Stimulated activated CD4-positive, alpha-beta T cell treated with anti-CD3 and anti-CD28 coated beads, Interleukin-12 subunit alpha, Interleukin-12 subunit beta, amount 100 ng/mL, for 24 hours (primary cell): ENCODE measurements at places on chromosomes 12 and 14.

DNA sequence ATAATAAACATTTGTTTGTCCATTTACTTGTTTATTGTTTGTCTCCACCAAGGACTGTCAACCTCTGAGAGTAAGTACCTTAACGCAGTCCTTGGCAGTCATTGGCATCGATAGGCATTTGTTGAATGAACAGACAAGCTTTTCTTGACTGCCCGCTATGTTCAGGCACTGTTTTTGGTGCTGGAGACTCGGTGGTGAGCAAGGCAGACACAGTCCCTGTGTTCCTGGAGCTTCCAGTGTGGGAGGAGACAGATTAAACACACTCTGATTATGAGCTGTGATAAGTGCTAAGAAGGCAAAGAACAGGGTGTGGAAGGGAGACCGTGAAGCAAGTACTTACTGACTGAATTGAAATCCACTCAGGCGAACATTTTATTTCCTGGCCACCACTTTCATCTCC lies 1.2 kb downstream of the ATP6V0A2 start:
- DNase-seq = no peak

- DNase-seq = no peak
Measured at GRCh38 chr12:6784296-6784695, 5.0 kb upstream of the CD4 start.

- DNase-seq = no peak
Measured at GRCh38 chr12:18411453-18411852, 150.1 kb downstream of the PIK3C2G start.

GRCh38 chr14:72177251-72177650 lies 245.0 kb downstream of the RGS6 start:
- DNase-seq = no peak

DNA sequence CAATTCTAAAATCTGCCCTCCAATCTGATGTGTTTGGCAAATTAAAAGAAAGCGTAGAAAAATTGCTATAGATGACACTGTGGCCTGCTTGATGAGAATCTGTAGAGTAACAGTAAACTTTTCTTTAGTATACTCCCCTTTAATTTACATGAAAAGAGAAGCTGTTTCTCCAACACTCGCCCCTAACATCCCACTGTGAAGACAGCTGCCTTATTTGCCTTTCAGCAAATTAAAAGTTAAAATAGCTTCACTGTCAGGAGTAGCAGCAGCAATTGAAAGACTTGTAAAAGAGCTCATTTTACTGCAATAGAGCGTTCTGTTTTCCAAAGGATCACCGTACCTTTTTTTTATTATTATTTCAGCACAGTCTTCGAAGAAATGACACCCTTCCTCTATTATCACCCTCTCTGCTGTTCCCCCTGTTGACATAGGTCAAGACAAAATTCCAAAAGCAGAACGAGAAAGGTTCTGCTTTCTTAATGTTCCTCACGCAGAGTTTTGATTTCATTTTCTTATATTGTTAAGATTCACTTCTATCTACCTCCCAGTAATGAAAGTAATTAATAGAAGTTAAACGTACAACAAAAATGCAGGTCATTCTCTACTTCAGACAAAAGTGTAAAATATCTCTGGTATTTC lies 153.5 kb upstream of the USP15 start:
- DNase-seq = no peak

DNA sequence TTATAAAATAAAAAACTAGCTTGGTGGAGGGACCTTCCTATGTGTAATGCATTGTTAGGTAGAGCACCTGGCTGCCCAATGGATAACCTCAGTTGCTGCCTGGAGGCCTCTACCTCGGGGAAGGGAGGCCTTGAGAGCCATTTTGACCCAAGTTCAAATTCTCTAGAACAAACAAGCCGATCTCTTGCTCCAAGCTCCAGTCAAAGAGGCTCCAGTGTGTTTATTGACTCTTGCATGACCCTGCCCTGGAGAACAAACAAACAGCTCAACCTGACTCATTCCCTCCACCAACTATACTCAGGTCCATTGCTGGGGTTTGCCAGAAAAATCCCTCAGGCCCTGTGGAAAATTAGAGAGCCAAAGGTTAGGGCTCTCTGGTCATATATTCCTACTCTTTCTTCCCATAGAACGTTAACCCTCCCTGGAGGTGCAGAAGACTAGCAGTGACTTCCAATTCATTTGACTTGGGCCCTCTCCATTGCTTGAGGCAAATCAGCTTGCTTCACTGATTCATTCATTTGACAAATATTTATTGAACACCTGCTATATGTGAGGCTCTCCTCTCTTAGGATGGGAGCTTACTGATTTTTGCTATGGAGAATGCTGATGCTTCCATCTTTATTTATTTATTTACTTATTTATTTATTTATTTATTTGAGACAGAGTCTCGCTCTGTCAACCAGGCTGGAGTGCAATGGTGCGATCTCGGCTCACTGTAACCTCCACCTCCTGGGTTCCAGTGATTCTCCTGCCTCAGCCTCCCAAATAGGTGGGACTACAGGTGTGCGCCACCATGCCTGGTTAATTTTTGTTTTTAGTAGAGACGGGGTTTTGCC lies 73.7 kb upstream of the CISTR start:
- no peak for DNase-seq

- DNase-seq = no peak
Measured at GRCh38 chr14:67167420-67168109, 21.7 kb upstream of the GARIN2 start.

GRCh38 chr12:70330158-70330557 lies 35.9 kb upstream of the KCNMB4 start:
- DNase-seq = no peak

DNA sequence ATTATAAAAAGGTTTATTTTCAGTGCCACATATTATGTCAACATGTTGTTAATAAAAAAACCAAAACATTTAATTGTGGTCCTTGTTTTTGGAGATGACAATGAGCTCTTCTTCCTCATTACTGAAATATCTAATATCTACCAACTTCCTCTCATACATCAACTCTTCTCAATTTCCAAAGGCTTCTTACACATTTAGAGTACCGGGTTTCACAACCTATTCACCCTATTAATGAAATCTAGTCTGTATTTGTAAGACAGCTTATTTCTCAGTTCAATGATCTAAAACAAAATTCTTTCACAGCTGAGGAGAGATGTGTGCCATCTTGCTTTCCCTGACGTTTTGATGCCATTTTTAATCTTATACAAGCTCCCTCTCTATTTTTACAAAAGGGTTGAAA lies 14.5 kb downstream of the NRDE2 start:
- no peak for DNase-seq

DNA sequence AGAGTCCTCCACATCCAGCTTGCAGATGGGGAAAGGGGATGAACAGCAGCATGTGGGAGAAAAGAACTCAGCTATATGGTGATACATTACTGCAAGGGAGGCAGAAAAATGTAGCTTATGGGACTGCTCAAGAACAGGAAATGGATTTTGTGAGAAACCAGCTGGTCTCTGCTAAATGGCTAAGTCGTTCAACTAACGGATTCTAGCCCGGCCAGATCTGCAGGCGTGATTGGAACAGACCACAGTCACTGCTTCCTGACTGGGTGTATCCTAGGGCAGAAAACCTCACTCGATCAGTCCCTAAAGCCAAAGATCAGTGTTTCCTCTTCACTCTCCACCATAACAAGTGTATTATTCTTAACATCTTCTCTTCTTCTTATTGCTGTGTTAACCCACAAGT lies 8.1 kb upstream of the PTGDR start:
- no peak for DNase-seq

- DNase-seq = peak; percentile 72
Measured at GRCh38 chr12:124940393-124941169, 26.1 kb upstream of the UBC start.

DNA sequence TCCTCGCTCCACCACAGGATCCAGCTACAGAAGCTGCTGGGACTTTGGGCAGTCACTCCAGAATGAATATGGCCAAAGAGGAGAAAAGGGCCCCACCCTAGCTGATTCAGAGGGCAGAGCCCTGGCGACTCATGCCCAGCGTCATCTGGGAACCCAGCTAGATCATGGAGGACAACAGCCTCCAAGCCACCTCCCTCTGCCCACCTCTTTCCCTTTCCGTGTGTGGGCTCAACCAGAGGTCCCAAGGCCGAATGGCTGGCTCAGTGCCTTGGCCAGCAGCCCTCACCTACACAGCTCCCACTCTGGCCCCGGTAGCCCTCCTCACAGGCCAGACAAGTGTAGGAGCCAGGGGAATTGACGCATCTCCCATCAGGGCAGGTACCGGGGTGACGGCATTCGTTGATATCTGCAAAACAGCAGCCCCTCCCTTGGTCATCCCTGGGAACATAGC lies 17.4 kb downstream of the ISCA2 start:
- DNase-seq = no peak

- no peak for DNase-seq
Measured at GRCh38 chr12:128458301-128458974, 191.5 kb downstream of the TMEM132C start.

DNA sequence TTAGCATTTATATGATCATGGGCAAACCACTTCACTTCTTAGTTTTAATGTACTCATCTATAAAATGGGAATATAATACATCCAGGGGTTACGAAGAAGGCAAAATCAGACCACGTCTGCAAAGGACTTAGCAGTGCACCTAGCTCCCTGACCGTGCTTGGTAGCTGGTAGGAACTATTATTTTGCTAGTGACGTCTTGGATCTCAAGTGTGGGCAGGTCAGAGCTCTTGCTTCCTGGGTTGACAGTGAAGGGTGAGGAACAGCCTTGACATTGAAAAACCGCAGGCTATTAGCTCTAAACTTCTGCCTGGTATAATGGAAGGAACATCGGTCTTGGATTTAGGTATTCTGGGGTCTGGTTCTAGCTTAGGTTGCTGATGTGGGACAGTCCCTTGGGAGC lies 89.3 kb upstream of the MED13L start:
- DNase-seq = no peak

DNA sequence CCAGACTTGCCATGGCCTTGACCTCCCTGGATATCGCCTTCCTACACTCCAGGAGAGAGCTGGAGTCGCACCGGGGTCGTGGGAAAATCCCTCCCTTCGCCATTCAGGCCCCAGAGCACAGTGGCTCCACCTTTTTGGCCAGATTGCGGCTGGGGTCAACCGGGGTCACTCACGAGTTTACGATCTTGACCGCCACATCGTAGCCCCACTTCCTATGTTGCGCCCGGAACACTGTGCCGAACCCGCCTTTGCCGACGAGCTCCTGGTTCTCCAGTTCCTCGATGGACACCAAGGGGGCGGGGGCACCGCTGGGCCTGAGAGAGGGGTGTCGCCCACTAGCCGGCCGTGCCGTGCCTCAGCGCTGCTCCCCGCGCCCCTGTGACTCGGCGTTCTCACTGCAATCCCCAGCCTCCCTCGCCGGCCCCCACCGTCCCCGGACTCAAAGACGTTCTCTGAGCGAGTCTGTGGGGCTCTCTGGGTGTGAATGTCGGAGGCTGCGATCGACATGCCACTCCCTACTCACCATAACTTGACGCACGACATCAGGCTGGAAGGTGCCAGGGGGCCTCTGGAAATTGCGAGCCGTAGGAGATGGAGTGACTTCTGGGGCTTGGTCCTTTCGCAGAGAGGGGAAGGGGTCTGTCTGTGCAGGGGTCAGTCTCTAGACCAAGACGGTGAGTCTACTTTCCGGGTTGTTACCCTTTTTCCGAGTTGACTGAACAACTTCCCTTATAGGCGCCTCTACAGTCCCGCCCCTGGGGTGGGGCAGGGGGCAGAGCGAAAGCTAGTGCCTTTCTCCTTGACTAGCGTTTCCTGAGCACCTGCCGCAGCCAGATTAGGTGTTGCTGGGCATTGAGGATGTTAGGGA lies at the start of gene RIPK3:
TSS of gene RIPK3 (minus strand) at position 708 of the 868 bp plus-strand sequence. CDS start at position 543, 165 bp downstream.
- DNase-seq = no peak

- DNase-seq = no peak
Measured at GRCh38 chr14:75202657-75203056, 26.2 kb upstream of the TMED10 start.

DNA sequence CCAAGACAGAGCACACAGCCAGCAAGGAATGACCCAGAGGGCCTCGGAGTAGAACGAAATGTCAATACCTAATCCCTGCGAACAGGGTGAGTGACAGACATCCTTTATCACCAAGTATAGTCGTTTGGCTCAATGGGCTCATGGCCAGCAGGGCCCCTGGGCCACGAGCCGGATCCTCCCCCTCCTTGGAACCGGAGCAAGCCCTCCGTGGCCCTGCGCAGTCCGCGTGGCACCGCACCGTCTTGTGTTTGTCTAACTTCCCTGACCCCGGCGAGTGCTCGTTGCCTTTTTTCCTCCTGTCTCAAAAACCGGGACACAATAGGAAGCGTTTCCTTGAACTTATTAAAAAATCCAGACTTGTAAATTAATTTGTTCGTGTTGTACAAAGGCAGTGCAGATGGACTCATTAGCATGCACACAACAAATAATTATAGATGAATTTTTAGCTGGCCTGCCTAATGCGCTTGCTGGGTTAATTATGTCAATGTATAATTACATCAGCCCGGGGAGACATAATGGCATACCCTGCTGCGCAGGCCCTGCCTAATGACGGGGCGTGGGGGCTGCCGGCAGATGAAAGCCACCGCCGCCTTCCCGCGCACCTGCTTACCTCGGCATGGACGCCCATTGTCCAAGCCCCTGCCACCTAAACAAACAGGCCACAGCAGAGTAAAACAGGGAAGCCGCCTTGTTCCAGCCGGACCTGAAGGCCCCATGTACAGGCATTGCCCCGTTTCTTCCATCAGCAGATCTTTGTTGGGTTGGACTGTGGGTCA lies 81.6 kb downstream of the PHETA1 start:
- no peak for DNase-seq

DNA sequence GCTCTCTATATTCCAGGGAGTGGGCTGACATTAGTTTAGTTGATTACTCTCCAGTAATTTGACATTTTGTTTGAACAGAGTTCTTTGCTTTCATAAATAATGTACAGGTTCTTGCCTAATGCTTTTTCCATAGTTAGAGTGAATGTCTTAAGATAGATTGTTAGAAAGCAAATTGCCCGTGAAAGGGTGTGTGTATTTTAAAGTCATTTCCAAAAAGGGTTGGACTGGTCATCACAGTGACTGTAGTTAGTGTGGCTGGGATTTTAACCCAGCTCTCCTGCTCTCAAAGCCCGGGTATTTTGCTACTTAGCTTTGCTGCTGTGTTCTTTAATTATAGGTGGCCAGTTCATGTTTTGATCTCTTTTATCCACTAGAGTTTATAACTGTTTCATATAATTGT lies 74.2 kb downstream of the DNAH10 start:
- no peak for DNase-seq

- DNase-seq = no peak
Measured at GRCh38 chr14:30885840-30886740, 11.7 kb downstream of the COCH start.

DNA sequence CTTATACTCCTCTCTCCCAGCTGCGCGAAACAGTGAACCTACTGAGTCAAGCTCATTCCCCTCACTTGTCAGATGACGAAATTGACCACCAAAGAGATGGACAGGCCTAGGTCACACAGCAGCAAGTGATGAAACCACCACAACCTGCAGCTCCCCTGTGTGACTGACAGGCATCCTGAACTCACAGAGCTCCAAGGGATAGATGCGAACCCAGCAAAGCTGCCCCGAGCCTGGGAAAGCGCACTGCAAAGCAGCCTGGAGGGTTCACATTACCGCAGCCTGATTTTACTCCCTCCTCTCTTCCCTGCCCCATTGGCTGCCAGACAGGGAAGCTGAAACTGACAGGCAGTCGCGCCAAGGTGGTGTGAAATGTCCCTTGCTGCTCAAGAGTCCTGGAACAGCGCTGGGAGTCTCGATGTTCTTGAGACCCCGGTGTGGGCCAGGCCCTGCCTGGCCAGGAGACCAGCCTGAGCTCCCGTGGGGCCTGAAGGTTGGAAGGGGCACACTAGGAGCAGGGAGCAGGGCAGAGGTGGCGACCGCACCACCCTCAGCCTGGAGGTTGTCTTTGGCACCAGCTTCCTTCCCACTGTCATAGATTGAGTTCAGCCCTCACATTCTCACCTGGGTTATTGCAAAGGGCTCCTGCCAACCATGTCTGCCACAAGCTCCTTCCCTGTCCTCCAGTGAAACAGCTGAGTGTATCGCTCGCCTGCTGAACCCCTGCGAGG lies 36.3 kb downstream of the SNRNP35 start:
- DNase-seq = no peak
